Stimulated activated CD4-positive, alpha-beta T cell treated with anti-CD3 and anti-CD28 coated beads, Interleukin-4, amount 100 ng/mL, for 24 hours (primary cell): ENCODE measurements at places on chromosomes 16 and 17.

- DNase-seq: no peak
Observed at GRCh38 chr16:67202956-67203493, 4.1 kb downstream of the ELMO3 start.

DNA sequence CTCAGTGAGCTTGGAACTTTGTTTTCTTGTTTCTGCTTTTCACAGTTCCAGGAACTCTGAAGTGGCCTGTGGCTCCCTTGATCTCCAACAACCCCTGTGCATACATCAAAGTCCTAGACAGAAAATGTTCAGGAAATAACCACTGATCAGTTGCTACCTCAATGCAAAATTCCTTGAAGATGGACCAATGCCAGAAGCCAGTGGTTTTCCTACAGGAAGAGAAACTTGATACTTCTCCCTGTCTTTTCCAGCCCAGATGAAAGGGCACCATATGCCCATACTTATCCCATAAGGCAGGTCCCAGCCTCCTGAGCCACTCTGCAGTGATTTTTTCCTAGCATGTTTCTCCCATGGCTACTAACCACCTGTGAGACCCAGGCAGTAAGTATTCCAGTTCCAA lies 12.3 kb upstream of the CDRT4 start:
- DNase-seq: no peak

GRCh38 chr16:67000384-67001351 lies 12.3 kb downstream of the CES4A start:
- DNase-seq: peak; percentile 57

DNA sequence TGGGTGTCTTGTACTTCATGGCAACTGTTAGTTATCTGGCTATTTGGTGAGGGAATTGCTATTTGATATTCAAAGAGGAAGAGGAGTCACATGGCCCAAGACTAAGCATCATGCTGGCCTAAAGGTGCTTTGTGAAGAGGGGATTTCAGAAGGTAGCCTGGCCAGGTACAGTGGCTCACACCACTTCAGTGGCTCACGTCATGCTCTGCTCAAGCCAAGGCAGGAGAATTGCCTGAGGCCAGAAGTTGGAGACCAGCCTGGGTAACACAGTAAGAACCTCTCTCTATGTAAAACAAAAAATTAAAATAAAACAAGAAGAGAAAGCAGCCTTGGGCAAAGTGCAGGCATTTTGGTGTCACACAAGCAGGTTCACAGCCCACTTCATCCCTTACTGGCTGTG lies 6.4 kb upstream of the MT1B start:
- DNase-seq: no peak

DNA sequence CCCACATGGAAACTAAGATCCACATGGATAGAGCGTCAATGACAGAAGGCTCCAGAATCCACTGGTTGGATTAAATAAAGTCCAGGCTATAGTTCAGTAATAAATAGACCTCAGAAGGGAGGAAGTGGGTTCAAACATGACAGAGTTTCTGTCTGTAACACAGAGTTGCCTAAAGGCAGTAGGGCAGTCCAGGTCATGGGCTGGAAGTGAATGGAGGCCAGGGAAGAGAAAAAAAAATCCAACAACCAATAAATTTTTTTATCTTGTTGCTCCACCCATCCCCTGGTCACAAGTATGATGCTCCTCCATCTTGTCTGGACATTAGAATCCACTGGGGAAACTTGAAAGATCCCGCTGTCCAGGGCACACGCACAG lies 92.4 kb downstream of the RGS9 start:
- no peak for DNase-seq

GRCh38 chr17:57210224-57210553 lies 46.1 kb upstream of the MSI2 start:
- DNase-seq: no peak

GRCh38 chr16:1614456-1615102 lies 2.4 kb downstream of the CRAMP1 start:
- DNase-seq: peak; percentile 12
